ENCODE measurements at places on chromosomes 5 and 9. TPM values are rescaled to one million over a fixed set of nuclear protein-coding genes. Genes with fewer than 3 reads are reported as not detected.

STC2 gene
- total RNA-seq = 51.6 TPM

KCNIP1 gene
- total RNA-seq = not detected

DOLK gene
- total RNA-seq = 25.6 TPM

LHX6 gene
- total RNA-seq = not detected

SLC27A6 gene
- 0.35 TPM for total RNA-seq

ACTBL2 gene
- 0.35 TPM for total RNA-seq

IRX1 gene
- total RNA-seq = 27.7 TPM

CDX1 gene
- not detected for total RNA-seq

RNF20 gene
- 18.1 TPM for total RNA-seq

STPG3 gene
- total RNA-seq = not detected

Data from airway epithelial cell (primary cell).